ENCODE measurements at places on chromosomes 4 and X.

DNA sequence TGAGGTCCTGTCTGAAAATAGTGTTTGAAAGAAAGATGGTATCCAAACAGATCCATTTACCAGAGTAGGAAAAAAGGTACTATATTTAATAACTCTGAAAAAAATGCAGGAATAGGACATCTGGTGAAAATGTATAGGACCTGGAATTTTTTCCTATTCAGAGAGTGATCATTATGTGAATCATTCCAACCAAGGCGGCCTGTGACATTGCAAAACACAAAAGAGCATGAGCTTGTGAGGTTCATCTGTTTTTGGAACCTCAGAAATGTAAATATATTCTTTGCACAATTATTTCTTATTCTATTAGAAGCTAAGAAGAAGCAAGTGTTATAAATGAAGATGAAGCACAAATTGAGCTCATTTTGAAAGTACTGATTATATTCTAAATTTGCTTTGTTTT, 2.0 kb downstream of the C4orf51 start:
- DNase-seq = no peak

GRCh38 chr4:27684610-27685011, 824.0 kb downstream of the STIM2 start:
- DNase-seq = peak; percentile 29

- no peak for DNase-seq
Observed at GRCh38 chrX:13008189-13008533, 33.3 kb downstream of the TMSB4X start.

DNA sequence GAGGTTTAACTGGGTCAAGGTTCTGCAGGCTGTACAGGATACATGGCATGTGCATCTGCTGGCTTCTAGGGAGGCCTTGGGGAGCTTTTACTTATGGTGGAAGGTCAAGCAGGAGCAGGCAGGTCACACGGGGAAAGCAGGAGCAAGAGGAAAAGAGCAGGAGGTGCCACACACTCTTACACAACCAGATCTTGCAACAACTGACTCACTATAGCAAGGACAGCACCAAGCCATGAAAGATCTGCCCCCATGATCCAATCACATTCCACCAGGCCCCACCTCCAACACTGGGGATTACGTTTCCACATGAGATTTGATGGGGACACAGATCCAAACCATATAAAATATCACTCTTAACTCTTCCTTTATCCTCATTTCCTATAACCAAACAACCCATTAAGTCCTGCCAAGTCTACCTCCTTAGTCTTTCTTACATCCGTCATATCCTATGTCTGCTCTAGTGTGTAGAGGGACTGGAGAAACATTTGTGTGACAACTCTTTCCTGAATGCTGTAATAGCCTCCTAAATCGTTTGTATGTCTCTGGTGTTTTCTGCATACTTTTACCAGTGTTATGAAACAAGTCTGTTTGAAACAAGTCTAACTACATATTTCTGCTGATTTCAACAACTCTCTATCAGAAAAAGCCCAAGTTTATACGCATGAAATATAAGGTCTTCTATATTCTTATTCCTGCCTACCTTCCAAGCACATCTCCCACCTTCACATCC, 8.3 kb upstream of the RAP2C start:
- no peak for DNase-seq

DNA sequence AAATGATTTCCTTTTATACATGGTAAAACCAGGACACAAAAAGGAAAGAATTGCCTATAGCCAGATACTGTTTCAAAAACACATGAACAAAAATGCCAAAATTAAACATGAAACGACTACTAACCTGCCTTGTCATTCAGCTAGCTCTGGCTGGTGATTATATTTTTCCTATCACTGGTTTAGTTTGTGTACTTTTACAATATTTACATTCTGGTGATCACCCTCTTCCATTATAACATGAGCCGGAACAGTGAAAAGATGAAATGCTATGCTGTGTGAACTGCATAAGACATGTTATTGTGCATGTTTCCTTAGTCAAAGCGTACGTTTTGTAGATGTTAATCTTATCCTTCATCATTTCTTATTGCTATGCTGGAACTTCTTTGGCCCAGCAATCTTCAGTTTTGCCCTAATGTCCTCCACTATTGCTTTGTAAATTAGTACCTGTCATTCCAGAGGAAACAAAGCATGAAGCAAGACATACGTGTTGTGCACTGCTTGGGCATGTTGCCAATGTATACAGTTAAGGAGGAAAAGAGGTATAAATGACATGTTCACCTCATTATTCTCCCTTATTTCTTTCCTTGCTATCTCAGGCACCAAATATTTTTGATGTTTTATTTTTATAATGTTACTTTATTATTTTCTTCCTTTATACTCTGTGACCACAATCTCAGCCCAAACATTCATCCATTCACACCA, 386.3 kb downstream of the ARHGAP24 start:
- DNase-seq = no peak
